ENCODE measurements at places on chromosomes 4 and X.

- DNase-seq, result no peak
Measured at GRCh38 chr4:163768014-163768413, 273.5 kb downstream of the TMA16 start.

DNA sequence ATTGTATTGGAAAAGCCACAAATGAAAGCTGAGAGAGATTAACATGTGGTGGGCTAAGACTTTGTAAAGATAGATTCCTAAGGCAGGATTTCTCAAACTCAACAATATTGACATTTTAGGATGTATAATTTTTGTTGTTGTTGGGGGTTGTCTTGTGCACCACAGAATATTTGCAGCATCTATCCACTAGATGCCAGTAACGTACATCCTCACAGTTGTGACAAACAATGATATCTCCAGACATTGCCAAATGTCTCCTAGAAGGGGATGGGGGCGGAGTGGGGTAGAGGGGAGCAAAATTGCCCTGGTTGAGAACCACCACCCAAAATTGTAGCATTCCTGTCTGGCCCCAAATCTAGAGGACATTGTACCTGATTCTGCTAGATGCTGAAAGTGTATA lies 14.7 kb upstream of the CBR4 start:
- DNase-seq, result no peak

GRCh38 chr4:7783541-7783940 lies 156.1 kb downstream of the AFAP1 start:
- DNase-seq, result no peak

GRCh38 chr4:61202638-61203435 lies 2.7 kb downstream of the ADGRL3 start:
- DNase-seq, result no peak

- no peak for DNase-seq
Measured at GRCh38 chr4:155248002-155248896, 39.8 kb downstream of the NPY2R start.

DNA sequence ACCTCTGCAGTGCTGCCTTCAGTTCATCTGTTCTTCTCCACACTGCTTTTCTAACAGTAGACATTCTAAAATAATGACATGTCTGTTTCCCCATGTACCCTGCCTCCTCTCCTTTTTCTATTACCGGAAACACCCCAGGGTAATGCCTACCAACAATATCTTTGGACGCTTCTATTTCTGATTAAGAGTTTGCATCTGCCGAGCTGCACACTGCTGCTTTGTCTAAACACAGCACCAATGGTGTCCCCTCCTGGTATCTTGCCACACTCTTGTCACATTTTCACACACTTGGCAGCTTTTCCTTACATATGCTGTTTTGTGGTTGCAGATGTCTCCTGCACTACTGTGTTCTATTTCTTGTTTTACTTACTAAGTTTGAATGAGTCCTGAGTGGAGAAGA lies 288.8 kb downstream of the GRIA2 start:
- DNase-seq, result no peak

DNA sequence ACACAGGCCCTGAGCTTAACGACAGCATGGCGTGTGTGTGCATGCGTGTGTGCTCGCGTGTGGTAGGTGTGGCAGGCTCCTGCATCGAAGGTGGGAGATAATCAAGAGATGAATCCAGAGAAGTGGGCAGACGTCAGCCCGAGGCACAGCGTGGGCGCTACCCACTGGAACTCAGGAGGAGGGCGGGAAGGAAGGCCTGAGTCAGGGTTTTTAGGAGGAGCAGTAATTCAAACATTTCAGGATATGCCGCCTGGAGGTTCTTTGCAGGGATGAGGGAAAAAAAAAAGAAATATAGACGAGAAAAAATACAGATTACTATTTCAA lies 66.3 kb upstream of the STX18 start:
- DNase-seq, result no peak

DNA sequence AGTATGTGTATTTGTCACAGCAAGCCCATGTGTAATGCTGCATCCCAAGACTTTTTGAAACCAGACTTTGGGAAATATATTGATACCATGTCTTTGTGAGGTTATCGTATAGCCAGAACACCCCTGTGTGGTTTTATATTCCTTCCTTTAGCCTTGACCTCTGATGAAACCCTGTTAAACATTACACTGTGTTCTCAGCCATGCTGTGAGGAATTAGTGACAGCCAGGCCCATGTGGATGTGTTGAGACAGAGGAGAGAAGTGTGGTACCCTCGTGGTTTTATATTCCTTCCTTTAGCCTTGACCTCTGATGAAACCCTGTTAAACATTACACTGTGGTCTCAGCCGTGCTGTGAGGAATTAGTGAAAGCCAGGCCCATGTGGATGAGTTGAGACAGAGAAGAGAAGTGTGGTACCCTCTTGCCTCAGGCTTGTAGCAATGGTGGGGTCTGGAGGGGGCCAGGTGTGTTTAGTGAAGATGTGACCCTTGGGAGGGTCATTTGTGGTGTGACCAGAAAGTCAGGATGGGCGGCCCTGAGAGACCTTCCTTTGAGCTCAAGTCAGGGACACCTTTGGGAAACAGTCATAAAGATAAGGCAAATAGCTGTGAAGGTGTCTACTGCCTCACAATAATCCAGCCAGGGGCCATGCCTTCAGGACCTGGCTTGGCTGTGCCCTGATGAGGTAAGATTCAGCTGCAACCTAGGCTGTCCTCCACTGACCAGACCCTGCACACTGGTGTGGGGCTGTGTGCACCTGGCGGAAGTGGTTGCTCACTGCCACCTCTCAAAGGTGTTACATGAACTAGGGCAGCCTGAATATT lies 110.0 kb downstream of the IRF2 start:
- DNase-seq, result peak; percentile 65

GRCh38 chrX:551306-551705 lies 79.3 kb upstream of the SHOX start:
- no peak for DNase-seq

DNA sequence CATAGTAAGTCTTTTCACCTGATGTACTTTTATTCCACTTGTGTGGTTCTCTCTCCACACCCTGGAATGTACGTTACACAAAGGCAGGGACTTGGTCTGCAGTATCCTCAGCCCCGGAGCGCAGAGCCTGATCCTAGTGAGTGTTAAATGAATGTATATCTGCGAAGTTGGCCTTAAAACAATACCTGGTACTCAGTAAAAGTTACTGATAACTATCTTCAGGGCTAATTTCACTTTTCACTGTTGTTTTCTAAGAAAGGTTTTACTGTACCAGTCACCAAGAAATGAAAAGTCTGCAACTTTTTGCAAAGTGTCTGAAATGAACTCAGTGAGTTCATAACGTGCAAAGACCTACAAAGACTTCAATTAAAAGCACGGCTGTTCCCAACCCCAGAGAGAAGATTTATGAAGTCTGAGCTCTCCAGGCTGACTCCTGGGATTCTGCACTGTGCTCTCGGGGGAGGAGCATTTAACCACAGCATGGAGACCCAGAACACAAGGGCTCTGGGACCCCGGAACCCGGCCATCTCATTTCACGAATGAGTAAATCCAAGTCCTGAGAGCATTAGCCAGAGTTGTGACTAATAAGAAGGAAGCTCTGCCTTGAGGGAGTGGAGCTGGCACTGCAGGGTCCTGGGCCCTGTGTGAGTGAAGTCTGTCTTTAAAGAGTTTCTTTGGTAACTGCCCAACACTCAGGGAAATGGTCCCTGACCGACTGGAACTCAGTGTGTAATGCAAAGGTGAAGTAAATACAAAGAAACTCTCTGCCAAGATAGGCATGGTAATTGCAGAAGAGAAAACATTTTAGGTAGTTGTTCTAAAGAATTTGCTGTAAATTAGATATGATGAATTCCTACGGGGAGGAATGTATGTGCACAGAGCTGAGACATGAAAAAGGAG lies 165.8 kb downstream of the NSUN7 start:
- peak; percentile 78 for DNase-seq

GRCh38 chr4:751676-752075 lies 46.0 kb downstream of the PCGF3 start:
- DNase-seq, result no peak

DNA sequence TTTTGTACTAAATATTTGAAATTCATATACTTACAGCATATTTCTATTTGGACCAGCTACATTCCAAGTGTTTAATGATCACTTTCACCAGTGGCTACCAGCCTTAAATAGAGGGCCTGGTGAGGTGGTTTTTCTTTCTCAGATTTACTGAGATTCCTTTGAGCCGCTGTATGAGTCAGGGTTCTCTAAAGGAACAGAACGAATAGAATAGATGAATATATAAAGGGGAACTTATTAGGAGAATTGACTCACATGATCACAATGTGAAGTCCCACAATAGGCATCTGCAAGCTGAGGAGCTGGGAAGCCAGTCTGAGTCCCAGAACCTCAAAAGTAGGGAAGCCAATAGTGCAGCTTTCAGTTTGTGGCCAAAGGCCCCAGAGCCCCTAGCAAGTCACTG lies 146.2 kb upstream of the TLL1 start:
- no peak for DNase-seq

GRCh38 chr4:8459867-8460445 lies 19.4 kb downstream of the TRMT44 start:
- DNase-seq, result no peak

DNA sequence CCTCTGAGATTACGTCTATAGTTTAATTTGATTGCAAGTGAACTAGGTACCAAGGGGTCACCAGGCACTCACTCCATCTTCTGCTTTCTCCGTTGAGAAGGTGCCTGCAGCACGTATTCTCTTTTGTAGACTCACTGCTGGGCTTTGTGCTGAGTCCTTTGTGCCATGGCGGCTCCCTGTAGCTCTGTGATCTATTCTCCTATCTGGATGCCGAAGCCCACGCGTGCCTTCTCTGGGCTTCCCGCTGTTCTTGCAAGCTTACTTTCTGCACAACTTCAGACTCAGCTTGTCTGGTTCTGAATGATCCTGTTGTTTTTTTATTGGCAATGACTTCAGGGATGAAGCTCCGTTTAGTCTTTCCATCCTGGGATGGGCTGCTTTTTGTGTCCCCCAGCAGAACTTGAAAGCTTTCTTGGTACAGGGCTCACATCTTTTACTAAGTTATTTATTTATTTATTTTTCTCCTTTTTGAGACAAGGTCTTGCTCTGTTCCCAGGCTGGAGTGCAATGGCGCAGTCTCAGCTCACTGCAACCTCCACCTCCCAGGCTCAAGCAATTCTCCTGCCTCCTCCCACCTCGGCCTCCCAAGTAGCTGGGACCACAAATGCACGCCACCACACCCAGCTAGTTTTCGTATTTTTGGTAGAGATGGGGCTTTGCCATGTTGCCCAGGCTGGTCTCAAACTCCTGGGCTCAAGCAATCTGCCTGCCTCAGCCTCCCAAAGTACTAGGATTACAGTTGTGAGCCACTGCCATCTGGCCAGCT lies 100.9 kb upstream of the NKX1-1 start:
- DNase-seq, result no peak

DNA sequence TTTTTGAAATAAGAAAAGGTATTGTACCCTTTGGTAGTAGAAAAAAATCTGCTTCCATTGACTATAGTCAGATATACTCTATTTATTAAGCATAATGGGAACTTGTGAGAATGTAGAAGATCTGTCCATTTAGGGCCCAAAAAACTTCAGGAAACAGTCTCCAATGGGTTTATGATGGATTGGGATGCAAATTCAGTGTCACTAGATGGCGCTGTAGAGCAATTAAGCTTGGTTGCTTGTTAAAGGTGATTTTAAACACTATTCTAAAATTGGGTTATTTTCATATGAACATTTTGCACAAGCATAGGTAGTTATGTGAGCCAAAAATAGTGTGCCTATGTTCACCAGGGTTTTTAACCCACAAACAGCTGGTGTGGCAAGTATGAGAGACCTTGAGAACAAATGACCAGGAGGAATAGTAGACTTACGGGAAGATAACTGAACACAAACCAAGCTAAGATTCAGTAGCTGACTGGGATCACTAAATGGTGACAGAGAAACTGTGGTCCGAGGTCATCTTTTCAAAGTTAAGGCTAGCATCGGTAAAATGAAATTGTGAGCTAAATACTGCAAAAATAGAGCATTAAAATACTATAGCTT lies 80.3 kb upstream of the LSM6 start:
- DNase-seq, result no peak

- DNase-seq, result no peak
Measured at GRCh38 chr4:64022560-64022959, 386.7 kb downstream of the TECRL start.

DNA sequence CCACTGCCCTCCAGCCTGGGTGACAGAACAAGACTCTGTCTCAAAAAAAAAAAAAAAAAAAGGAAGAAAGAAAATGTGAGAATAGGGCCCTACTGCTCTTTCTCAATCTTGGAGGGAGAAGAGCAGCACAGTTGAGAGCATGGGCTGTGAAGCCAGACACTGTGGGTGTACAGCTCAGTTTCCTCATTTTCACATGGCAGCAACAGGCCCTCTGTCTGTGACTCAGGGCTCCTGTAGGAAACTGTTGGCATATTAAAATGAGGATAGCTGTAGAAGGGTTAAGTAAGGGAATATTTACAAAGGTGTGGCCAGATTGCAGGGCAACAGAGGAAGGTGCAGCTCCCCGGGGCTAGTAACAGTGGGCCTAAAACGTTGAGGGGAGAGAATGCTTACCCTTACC lies 3.4 kb downstream of the AKAP14 start:
- no peak for DNase-seq

- DNase-seq, result no peak
Measured at GRCh38 chrX:86724277-86724676, 576.0 kb downstream of the DACH2 start.

DNA sequence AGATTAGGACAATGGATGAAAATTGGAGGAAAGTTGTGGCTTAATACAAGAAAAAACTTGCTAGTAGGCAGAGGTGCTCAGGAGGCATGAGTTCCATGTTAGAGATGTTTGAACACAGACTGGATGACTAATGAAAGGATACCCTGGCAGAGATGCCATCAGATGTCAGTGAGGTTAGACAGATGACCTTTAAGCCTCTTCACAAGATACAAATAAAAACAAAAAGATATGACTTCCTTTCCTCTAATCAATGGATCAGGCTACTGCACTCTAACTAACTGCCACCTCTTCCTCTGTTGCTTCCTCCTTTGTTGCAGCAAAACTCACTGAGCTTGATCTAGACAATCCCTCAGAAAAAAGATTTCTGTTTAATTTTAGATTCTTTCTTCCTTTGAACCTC lies 14.7 kb downstream of the STAP1 start:
- no peak for DNase-seq

GRCh38 chrX:71992711-71993110 lies 82.1 kb downstream of the NHSL2 start:
- DNase-seq, result no peak

- no peak for DNase-seq
Measured at GRCh38 chr4:8041172-8041571, 101.5 kb upstream of the AFAP1 start.

DNA sequence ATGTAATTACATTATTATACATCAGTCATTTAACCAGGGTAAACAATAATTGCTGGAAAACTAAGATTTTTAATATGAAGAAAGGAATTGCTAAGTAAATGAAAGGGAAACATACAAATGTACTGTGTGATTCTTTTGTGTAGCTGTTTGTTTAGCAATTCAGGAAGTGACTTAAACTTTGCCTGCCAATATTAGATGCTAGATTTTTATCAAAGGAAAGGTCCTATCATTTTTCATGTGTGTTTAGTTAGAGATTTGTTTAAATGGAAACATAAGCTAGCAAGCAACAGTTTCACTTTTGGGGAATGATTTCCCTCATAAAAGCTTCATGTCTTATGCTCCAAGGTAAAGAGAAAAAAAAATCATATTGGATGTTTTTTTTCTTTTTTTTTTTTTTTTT lies 95.1 kb upstream of the LIMCH1 start:
- no peak for DNase-seq

GRCh38 chr4:26275281-26275680 lies 45.5 kb upstream of the RBPJ start:
- DNase-seq, result no peak

All from RCC 7860 (cell line).